Urothelium cell line (cell line): ENCODE measurements at places on chromosomes 5 and 9.

DNA sequence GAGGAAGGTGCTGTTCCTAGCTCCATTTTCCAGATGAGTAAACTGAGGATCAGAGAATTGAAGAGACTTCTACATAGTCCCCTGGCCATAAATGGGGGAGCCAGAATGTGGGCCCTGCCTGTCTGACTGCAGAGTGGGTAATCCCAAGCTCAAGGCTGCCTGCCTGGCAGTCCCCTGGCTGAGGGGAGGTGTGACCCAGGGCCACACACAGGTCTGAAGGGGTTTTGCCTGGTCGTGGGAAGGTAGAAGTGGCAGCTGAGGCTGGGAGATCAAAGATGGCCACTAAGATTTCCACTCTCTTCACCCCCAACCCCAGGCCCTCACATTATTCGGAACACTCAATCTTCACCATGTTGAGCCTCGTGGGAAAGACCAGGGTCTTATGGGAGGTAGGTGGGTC, 176.3 kb downstream of the MACROH2A1 start:
- DNase-seq: no peak

DNA sequence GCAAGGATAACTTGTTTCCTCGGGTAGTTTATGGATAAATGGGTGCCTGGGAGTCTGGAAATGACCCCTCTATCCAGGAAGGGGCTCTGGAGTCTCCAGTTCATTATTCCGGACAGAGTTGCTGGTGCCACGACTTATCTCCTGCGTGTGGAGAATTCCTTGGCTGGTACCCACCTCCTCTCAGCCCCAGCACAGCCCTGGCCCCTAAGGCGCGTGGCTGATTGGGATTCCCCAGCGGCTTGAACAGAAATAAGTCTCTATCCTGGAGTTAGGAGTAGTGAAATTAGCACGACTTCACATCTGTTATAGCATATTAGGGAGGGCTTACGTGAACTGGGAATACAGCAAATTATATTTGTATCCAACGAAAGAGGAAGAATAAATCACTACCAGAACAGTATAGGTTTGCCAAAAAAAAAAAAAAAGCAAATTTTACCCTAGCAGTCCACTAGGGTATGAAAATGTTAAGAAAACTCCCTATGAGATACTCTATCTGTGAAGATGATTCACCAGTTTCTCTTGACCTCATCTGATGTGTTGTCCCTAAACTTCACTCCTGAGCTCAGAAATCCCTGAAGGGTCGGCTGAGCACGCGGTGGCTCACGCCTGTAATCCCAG, 172.5 kb upstream of the OTULINL start:
- no peak for DNase-seq

DNA sequence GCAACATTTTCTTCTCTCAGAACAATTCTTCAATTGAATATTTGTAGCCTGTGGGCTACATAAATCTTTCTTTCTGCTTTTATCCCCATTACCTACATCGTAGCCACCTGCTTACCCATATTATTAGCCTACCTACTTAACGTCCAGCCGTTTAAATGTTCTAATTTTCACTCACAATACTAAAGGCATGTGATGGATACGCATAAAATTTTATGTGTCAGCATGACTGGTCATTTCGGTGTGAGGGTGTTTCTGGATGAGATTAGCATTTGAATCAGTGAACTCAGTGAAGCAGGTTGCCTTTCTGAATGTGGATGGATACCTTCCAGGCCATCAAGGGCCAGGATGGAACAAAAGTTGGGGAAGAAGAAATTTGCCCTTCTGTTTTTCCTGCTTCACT, 1722.5 kb upstream of the ACO1 start:
- no peak for DNase-seq

GRCh38 chr5:10768328-10768899, 7.4 kb upstream of the DAP start:
- no peak for DNase-seq

DNA sequence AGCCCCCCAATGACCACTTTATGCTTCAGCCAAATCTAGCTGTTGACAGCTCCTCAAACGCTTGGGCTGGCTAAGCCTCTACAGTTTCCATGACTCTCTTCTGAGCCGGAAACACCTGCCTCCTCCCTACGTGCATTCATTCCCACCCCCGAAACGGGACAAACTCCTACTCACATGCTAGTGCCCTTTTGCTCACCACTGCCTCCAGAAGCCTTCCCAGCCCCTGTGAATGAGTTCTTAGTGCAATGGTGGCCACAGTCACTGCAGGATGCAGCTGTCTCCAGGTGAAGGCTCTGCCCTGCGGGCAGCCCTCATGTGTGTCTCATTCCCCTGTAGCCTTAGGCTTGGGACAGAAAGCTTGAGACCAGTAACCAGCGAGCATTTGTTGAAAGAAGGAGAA, 68.8 kb upstream of the DAB2IP start:
- DNase-seq: no peak

GRCh38 chr5:51345106-51345505, 38.1 kb upstream of the ISL1 start:
- peak; percentile 57 for DNase-seq

DNA sequence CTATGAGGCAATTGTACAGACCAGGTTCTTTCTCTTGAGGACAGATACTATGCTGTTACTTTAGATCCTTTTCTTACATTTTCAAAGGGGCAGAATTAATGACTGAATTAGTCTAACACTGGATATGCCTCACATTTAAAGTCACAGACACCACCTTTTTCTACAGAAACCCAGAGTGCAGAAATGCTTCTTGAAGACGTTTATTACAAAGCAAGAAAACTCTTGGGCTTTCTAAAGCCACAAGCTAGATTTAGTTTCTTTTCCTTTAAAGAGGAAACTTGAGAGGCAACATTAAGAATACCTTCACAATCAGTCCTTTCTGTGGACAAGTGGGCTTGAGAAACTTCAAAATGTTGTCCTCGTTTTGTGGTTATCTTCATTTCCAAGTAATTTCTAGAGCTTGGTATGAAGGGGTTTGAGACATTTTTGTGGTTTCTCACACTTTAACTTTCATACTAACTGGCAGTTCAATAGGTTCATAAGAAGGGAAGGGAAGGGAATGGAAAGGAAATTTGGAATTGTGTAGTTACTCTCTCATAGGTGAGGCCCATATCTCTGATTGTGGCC, 527.4 kb downstream of the RASEF start:
- no peak for DNase-seq

- no peak for DNase-seq
Observed at GRCh38 chr5:34903260-34903659, 12.0 kb downstream of the RAD1 start.

DNA sequence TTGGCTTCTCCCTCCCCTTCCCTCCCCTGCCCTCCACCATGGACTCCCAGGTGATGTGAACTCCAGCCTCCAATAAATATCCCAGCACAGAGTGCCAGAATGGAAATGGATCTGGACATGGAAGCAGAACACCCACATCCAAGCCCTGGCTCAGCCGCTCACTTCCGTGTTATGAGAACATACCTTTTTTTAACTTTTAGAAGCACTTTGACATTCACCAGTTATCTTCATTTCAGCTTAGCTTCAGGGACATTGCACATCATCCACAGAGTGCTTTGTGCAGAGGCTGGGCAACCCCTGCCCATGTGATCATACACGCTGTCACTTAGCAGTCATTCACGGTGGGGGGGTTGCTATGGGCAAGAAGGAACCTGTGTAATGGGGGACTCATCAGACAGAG, 9.1 kb downstream of the AFAP1L1 start:
- DNase-seq: no peak

- DNase-seq: no peak
Observed at GRCh38 chr5:145965804-145966203, 29.4 kb downstream of the SH3RF2 start.
